Stimulated activated CD4-positive, alpha-beta T cell treated with anti-CD3 and anti-CD28 coated beads, Interleukin-1b, Interleukin-23, amount 100 ng/mL, for 4 hours (primary cell): ENCODE measurements at places on chromosomes 4 and X.
A peak's percentile ranks its signal among the peaks of the same experiment; 100 is the strongest.

- DNase-seq, result no peak
Measured at GRCh38 chr4:186851291-186852072, 127.8 kb upstream of the FAT1 start.

DNA sequence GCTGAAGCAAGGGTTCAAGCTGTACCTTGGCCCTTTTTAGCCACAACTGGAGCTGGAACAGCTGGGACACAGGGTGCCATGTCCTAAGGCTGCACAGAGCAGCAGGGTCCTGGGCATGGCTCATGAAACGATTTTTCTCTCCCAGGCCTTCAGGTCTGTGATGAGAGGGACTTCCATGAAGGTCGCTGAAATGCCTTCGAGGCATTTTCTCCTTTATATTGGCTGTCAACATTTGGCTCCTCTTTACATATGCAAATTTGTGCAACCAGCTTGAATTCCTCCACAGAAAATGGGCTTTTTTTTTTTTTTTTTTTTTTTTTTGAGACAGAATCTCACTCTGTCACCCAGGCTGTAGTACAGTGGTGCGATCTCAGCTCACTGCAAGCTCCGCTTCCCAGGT, 430.8 kb downstream of the PCDH11X start:
- no peak for DNase-seq

- DNase-seq, result no peak
Measured at GRCh38 chrX:133359466-133359865, 55.8 kb downstream of the GPC4 start.

DNA sequence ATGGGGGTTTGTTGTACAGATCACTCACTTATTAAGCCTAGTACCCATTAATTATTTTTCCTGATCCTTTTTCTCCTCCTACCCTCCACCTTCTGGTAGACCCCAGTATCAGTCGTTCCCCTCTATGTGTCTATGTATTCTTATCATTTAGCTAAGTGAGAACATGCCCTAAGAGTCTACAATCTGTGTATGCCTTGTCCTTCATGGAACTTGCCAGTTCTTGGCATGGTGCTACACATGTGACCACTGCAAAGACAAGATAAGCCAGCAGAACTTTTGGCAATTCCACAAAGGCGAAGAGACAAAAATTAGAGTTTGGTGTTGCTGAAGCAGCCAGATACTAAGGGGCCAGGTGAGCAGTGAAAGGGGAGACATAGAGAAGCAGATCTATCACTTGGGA, 101.3 kb downstream of the CORIN start:
- DNase-seq, result no peak

DNA sequence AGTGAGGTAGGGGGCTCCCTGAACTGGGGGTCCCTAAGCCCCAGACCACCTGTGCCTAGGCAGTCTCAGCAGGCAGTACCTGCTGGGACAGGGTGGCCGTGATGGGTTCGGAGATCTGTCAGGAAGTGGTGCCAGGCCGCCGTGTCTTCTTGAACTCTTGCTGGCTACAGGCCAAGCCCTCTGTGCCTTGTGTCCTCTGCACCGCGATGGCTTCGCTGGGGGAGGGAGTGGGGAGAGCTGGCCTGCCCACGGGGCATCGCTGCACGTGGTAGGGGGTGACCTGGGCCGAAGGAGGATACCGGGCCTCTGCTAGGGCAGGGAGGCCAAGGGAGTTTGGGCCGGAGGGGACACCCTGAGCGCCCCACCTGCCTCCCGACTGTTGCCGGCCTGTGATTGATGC, 96.7 kb upstream of the NKX1-1 start:
- no peak for DNase-seq

GRCh38 chr4:148056879-148057278, 325.0 kb downstream of the ARHGAP10 start:
- DNase-seq, result peak; percentile 16

DNA sequence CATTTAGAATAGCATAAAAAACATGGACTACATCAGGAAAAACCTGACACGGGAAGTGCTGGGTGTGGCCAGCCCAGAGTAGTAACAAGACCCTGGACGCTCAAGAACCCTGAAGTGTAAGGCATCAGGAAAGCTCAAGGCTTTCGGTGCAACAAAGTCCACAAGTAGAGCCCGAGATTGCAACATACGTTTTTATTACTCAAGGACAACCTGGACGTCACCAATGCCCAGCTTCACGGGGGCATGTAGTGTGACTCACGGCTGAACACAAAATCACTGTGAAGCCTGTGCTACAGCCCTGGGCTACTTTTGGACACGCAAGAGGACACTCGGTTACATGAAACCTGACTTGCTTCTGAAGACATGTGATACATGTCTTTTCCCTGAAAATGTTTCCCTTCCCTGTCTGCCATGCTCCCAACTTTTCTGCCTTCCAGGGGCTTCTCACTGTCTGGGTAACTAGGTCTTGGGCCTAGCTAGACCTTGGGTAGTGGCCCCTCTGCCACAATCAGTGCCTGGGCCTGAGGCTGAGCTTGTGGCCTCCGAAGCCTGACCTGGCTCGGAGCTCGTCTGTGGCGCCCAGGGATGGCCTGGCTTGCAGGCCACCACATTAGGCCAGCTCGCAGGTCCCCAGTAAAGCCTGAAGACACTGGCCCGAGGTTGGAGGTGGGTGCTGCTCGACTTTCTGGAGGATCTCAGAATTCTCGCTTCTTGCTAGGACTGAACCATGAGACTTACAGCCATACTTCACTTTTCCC, 9.2 kb downstream of the IRAK1 start:
- DNase-seq, result no peak

DNA sequence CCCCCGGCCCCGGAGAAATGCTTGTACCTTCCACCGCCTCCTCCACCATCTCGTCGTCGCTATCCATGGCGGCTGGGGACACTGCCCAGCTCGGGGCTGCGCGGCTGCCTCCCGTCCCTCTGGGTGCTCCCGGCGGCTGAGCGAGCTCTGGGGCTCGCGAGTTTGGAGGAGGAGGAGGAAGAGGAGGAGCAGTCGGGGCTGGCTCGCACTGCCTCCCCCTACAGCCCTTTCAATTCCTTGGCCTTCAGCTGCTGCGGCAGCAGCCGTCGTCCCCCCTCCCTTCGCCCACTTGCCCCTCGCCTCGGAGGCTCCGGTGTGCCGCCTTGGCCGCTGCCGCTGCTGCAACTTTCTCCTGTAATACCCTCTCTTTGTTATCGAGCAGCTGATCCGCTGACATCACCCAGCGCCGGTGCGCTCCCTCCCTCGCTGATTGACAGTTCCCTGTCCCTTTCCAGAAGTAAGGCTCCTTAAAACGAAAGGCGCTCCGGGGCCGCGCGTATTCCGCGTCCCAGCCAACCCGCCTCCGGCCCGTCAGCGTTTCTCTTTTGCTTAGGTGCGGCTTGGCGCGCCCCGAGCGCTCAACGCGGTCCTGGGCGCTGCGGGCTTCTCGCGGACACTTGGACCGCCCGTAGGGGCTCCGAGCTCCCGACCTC, at the start of gene SETD7:
Gene SETD7, minus strand, starts transcription at position 149 of the 653 bp plus-strand sequence. Its CDS starts 82 bp downstream, at position 67.
- DNase-seq, result peak; percentile 37

GRCh38 chrX:120726294-120726693, 96.4 kb upstream of the C1GALT1C1 start:
- DNase-seq, result no peak

DNA sequence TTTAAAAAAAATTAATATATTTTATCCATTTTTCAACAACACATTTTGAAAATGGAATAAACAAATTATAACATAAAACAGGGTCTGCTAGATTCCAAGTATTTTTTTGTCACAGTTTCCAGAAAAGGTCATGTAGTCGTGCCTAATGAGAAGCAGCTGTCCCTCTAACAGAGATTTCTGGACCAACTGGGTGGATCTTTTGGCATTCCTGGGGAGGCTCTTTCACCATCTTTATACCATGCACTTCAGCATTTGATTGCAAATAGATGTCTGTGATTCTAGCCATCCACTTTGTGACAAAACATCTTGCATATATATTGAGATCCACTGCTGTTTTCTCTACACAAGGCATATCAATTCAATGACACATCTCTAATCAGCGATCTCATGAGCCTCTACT, 210.7 kb upstream of the LDB2 start:
- no peak for DNase-seq

DNA sequence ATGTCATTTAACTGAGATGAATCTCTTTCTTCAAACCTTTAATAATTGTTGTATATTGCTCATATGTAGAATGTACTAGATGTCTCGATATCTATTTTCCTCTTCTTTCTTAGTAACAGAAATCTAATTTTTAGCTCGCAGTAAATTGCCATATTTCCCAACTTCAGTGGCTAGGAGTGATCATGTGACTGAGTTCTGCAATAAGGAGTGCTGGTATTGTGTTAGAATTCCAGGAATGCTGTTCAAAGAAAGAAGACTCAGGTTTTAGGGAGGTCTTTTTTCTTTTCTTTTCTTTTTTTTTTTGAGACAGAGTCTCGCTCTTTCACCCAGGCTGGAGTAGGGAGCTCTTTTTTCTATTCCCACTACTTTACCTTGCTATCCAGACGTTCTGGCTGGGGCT, 81.7 kb downstream of the SLC10A7 start:
- DNase-seq, result no peak

DNA sequence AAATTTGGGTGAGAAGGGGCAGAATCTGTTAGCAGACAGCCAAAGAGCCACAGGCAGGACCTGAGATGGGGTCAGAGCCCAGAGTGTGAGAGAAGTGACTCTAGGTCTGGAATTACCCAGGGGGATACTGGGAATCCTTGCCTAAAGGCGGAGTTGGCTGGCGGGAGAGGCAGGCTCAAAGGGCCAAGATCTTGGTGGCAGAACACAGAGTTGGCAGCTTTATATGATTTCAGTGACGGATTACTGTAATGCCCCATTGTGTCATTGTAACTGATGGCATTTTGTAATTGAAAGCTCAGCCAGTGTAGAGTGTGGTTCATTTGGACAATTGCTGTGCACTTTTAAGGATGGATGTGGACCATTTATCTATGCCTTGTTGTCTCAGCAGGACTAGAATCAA, 77.3 kb downstream of the SMIM20 start:
- DNase-seq, result no peak

GRCh38 chrX:85326234-85327059, 53.0 kb downstream of the POF1B start:
- DNase-seq, result no peak

DNA sequence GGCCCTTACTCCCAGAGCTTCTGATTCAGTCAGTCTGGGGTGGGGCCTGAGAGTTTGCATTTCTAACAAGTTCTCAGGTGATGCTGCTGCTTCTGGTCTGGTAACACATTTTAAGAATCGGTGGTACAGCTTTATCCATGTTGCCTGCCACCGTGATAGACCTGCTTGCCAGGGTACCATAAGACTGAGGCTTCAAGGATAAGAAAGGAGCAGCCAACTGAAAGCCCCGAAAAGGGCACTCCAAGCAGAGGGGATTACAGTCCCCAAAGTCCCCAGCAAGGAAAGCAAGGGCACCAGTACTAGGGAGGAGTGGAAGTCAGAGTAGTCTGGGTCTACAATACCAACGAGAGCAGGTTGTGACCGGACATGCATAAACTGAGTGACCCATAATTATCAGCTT, 49.8 kb downstream of the APOO start:
- no peak for DNase-seq

GRCh38 chrX:11103751-11104150, 7.4 kb upstream of the HCCS start:
- no peak for DNase-seq

GRCh38 chrX:68045008-68045577, 388.2 kb downstream of the OPHN1 start:
- DNase-seq, result no peak

- no peak for DNase-seq
Measured at GRCh38 chr4:169707958-169708643, 49.6 kb downstream of the HPF1 start.

DNA sequence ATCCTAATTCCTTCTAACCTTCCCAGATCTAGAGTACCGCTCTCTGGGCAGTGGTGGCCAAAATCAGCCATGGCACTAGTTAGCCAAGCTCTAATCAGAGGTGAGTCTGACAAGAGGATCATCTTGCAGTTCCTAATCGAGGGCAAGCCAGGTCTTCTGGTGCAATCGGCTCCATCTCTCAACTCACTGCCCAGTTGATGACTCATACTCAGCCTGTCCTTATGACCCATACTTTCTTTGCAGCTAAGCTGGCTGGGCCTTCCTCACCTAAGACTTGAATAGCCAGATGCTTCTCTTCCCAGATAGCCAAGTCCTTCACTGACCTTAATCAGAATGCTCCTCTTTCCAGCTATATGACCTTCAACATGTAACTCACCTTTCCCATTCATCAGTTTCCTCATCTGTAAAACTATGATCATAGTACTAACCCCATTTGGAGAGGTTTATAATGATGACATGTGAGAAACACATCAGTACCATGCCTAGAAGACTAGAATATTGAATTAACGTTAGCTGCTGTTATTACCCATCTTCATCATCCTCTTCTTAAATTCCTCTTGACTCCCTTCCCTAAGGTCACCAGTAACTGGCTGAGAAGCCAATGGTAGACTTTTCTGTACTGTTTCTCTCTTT, 57.1 kb downstream of the RELL1 start:
- DNase-seq, result no peak

DNA sequence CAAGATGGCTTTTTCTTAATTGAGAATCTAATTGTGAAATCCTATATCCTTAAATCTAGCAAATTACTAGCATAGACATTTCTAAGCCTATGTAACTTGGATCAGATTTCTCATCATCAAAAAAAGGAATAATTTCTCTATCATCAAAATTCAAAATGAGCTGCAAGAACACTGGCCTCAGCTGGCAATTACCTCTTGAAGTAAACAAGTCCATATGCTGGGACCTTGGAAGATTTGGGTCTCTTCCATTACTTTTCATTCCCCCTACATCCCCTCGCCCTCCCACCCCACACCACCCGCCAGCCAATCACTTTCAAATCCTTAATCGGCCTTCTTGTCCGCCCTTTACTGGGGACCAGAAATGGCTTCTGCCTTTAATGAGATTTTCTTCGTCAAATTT, 23.3 kb upstream of the MBTPS2 start:
- no peak for DNase-seq

- no peak for DNase-seq
Measured at GRCh38 chr4:174105202-174105601, 178.3 kb downstream of the FBXO8 start.
